A673 (cell line): ENCODE measurements at places on chromosomes 11 and 22.

GRCh38 chr11:85784480-85785265 lies 26.3 kb downstream of the SYTL2 start:
- no peak for DNase-seq

DNA sequence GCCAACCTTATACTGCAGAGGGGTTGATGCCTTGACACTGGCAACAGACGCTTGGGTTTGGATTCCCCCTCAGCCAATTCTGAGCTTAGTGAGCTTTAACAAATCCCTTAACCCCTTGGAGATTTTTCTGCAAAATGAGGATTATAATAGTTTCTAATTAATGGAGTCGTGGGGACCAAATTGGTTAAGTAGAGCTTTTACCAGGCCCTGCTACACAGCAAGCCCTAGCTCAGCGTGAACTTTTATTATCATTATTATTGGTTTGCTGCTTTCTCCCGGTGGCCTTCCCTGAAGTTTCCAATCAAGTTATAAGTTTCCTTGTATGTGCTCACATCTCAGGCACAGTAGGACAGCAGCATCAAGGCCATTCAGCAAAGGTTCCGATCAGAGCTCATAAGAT lies 156.6 kb upstream of the GUCY1A2 start:
- DNase-seq, result no peak

DNA sequence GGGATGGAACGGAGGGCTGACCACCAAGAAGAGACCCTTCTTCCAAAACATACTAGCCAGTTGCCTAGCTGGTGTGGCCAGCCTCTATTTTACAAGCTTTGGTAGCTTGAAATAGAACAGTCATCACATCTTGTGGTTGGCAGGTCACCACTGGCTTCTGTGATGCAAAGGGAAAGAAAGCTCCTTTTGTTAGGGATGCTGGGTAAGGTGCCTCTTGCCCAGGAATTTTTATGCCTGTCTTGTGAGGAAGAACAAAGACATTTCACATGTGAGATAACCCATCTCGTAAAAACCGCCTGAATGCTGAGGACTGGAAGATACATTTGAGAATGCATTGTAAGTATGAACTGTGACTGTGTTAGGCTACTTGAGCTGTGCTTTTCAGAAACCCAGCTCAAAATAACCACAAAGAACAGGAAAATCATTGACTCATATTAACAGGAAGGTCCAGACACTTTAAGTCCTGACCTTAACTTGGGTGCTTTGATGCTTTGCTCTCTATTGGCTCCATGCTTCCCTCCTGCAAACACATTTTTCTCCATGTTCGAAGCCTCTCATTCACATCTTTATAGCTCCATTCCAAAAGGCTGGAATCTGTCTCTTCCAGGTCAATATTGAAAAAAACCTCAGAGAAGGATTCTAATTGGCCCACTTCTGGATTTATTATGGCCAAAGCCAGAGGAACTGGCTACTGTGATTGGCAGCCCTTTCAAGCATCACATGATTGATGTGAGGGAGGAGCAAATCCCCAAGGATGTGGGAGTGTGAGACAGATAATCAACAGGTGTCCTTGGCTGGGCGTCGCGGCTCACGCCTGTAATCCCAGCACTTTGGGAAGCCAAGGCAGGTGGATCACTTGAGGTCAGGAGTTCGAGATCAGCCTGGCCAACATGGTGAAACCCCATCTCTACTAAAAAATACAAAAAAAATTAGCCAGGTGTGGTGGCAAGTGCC lies 53.9 kb downstream of the MICAL2 start:
- DNase-seq, result no peak

DNA sequence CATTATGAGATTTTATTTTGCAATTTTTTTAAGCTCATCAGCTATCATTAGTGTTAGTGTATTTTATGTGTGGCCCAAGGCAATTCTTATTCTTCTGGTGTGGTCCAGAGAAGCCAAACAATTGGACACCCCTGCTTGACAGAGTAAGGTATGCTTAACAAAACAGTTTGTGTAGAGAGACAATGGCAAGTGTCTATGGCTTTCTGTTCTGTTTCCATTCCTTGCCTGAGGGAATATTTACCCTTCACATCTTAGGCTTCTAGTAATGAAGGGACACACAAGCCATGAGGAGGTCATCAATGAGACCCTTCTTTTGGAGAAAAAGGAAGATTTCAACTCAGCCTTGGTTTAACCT lies 1278.4 kb upstream of the TENM4 start:
- no peak for DNase-seq

GRCh38 chr22:19214078-19214473 lies 35.5 kb upstream of the SLC25A1 start:
- DNase-seq, result peak; percentile 57

GRCh38 chr22:42623301-42623751 lies 8.6 kb upstream of the POLDIP3 start:
- no peak for DNase-seq

DNA sequence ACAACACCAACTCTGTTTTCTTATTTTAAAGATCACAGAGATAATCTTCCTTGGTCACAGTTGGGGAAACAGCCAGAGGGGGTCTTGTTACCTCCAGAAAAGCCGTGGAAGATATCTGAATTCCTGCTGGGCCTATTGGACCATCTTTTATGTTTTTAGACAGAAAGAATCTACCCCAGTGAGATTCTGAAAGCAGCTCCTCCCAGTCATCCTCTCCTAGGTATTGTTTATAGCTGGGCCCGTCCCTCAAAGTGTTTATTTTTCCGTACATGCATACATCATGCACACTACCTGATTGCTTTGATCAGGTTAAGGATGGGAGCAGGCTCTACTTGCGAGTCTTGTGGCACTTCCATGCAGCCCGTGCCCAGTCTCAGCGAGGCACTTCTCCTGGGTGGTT lies 742.4 kb downstream of the NTM start:
- no peak for DNase-seq

DNA sequence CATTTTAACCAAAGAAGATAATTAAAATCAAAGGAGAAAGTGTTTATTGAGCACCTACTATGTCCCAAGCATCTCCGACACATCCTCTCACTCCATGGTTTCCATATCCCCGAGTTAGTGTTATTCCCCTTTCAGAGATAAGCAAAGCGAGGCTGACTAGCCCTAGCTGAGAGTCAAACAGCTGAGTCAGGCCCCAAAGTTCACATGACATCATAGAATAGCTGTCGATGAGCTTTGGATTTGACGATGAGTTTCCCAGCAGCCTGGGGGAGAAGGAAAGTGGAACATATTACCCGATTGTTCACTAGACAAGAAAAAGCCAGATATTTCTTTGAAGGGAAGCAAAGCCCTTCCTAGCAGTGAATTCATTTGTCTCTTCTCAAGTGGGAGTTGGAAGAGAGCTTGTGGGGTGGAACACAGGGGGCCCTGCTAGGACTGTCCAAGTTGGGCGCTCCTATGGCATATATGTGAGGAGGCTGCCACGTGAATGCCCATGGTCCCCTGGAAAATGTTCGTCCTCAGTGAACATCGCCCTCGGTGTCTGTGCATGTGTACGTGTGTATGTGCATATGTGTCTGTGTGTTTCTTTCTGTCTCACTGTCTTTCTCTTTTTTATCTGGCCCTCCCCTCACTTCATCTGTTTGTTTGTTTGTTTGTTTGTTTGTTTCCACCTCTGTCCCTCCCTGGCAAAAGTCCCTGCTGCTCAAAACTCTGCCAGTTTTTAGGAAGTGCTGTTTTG lies 493 bp upstream of the CYTH4 start:
- DNase-seq, result no peak

GRCh38 chr22:48279461-48279756 lies 1517.0 kb downstream of the TBC1D22A start:
- no peak for DNase-seq

DNA sequence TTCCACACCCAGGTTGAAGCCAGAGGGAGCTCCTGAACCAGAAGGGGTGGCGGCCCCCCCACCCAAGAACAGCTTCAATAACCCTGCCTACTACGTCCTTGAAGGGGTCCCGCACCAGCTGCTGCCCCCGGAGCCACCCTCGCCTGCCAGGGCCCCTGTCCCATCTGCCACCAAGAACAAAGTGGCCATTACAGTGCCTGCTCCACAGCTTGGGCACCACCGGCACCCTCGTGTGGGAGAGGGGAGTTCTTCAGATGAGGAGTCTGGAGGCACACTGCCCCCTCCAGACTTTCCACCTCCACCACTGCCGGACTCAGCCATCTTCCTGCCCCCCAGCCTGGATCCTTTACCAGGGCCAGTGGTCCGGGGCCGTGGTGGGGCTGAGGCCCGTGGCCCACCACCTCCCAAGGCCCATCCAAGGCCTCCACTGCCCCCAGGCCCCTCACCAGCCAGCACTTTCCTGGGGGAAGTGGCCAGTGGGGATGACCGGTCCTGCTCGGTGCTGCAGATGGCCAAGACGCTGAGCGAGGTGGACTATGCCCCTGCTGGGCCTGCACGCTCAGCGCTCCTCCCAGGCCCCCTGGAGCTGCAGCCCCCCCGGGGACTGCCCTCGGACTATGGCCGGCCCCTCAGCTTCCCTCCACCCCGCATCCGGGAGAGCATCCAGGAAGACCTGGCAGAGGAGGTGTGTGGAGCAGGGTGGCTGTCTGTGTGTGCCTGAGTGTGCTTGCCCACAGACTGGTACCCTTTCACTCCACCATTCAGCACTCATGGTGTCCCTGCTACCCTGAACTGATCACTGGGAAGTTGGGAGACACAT lies 6.7 kb downstream of the PHOX2A start:
- DNase-seq, result no peak

GRCh38 chr11:23574149-23574548 lies 713.9 kb upstream of the CCDC179 start:
- DNase-seq, result no peak

- DNase-seq, result no peak
Measured at GRCh38 chr11:25943031-25943430, 388.9 kb upstream of the ANO3 start.

DNA sequence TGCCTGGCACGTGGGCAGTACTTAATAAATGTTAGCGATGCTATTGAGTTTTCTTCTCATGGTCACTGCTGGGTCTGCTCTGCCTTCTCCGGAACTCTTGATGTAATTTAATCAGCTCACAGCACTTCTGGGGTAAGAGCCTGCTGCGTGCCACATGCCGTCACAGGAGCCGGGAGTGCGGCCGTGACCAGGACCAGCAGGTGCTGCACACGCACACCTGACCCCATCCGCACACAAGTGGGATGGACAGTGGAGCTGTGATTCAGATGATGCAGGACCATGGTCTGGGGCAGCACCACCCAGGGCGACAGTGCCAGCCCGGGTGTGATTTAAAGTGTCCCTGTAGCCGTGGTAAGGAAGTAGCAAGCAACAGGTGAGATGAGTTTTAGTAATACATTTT lies 61.2 kb downstream of the TBC1D22A start:
- no peak for DNase-seq

DNA sequence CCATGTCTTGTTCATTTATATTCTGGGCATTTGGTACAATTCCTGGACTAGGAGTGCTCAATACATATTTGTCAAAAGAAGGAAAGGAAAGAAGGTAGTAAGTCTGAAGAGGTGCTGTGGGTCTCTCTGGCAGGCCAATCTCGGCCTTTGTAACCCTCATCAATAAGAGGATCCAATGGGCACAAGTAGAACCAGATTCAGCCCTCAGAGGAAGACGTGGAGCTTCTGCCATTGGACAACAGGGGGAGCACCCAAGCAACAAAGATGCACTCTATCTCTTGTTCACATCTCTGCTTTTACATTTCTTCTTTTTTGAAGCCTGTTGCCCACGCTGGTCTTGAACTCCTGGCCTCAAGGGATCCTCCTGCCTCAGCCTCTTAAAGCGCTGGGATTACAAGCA lies 2.2 kb upstream of the VPS11 start:
- DNase-seq, result peak; percentile 70

GRCh38 chr22:30780026-30780425 lies 85.4 kb downstream of the OSBP2 start:
- DNase-seq, result no peak

GRCh38 chr22:17774206-17774925 lies at the start of gene BID:
BID (minus strand) TSS chr22:17774469; CDS start chr22:17750116, 24,353 bp downstream.
- DNase-seq, result peak; percentile 45

- DNase-seq, result no peak
Measured at GRCh38 chr11:35990170-35990569, 46.3 kb downstream of the LDLRAD3 start.

GRCh38 chr11:119708384-119708783 lies 20.6 kb downstream of the NECTIN1 start:
- DNase-seq, result no peak

DNA sequence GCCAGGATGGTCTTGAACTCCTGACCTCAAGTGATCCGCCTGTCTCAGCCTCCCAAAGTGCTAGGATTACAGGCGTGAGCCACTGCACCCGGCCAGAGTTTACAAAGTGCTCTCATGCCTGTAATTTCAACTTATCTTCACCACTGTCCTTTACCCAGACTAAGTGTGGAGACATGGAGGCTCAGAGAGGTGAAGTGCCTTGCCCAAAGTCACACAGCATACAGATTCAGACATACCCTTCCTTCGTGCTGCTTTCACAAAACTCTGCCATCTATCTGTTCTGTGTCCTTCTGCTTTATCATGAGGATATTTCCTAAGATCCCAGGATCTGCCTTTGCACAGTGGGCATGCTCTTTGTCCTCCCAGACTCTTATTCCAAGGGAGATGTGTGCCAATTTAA lies 143.6 kb upstream of the SYT13 start:
- DNase-seq, result no peak

DNA sequence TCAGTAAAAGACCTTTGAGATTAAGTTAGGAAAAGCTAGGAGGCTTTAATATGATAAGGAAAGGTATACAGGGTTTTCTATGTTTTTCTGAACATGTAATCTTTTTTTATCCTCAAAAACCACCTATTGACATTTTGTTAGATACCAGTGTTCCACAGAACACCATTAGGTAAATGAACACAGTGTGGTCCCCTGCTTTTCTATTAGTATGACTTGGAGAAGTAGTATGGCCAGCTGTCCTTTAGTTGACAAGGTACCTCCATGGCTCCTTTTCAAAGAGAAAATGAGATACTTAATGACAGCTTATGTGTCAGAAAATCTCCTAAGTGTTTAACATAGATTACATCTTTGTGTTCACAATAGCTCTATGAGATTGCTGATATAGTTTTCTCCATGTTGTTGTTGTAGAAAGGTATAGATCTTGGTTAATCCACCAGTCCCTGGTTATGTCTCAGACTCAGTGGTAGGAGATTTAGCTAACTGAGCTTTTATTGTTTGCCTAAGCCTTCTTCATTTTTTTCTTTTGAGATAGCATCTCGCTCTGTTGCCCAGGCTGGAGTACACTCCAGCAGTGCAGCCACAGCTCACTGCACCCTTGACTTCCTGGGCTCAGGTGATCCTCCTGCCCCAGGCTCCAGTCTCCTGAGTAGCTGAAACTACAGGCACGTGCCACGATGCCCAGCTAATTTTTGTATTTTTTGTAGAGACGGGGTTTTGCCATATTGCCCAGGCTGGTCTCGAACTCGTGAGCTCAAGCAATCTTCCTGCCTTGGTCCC lies 46.0 kb downstream of the STIM1 start:
- no peak for DNase-seq

DNA sequence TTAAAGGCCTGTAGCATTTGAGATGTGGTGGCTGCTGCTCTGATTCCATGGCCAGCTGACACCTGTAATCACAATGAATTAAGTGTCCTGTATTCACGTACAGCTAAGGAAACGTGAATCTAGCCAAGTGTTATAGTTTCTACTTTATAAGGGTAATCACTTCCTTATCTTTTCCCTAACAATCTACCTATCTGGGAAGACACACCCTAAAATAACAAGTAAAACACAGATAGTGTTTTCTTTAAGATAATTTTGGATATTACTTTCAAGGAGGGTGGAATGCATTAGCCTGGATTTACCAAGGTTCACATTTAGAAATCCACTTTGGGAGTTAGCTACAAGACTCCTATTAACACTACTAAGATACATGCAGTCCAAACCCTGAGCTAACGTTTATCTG lies 11.5 kb downstream of the CDON start:
- DNase-seq, result no peak

GRCh38 chr11:2928605-2929530 lies at the start of gene PHLDA2:
PHLDA2 (minus strand) TSS chr11:2929420; CDS start chr11:2929364, 56 bp downstream.
- peak; percentile 68 for DNase-seq
